Stimulated activated CD4-positive, alpha-beta T cell treated with anti-CD3 and anti-CD28 coated beads, Interleukin-1b, Interleukin-23, amount 100 ng/mL, for 1 hour (primary cell): ENCODE measurements at places on chromosomes 3 and 15.

DNA sequence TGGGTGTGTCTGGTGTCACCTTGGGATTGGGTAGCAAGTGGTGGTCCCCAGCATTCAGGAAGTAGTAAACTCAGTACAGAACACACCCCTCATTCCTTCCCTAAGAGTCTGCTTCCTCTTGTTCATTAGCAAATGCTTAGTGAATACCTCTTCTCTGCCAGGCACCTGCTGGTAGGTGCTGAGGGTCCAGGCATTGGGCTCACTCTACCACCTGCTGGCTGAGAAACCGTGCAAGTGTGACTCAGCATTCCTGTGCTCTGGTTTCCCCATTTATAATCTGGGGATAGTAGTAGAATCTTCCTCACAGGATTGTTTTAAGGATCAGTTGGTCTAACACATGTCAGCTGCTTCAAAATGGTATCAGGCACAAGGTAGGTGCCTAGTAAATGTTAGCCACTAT is 4.8 kb downstream of the SHF start:
- no peak for DNase-seq

DNA sequence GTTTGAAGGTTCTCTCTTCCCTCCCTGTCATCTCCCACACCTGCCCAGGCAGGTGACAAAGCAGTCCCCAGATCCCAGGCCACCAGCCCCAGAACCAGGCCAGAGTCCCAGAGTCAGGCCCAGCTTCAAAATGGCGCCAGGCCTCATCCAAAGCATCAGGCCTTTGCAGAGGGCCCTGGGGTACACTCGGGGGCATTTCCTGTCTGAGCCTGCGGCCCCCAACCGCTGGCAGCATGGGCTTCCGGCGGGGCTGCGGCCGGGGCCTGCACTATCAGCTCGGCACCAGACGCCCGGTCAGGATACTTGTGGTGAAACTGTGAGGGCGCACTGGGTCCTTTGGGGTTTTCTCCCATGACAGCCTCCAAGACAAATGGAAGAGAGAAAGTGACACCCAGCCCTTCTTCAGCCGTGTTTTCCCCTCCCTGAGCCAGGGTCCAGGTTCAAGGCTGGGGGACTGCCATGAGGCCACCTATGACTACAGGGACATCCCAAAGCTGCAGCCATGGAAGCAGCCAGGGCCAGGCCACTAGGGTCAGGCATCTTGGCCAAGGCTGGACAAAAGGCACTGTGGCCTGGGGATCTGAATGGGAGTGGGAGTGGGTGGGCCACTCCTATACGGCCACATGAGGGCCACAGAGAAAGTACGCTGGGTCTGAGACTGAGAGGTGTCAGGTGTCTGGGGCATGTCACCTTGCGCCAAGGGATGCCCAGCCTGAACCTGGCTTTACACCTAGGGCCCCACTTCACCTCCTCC is 33.9 kb downstream of the RPN1 start:
- DNase-seq = no peak

DNA sequence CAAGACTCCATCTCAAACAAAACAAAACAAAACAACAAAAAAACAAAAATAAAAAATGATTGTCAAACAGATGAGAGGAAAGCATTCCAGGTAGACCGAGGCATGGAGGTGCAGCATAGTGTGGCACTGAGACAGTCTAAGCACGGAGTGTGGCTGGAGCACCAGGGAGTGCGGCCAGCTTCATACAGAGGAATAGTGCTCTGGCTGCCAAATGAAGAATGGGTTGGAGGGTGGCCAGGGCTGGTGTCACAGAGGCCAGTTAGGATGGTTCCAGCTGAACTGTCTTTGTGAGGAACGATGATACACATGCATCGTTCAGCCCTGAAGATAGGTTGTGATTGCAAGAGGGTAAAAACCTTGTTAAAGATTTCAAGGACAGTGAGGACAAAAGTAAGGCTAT is 28.3 kb downstream of the MITF start:
- no peak for DNase-seq

DNA sequence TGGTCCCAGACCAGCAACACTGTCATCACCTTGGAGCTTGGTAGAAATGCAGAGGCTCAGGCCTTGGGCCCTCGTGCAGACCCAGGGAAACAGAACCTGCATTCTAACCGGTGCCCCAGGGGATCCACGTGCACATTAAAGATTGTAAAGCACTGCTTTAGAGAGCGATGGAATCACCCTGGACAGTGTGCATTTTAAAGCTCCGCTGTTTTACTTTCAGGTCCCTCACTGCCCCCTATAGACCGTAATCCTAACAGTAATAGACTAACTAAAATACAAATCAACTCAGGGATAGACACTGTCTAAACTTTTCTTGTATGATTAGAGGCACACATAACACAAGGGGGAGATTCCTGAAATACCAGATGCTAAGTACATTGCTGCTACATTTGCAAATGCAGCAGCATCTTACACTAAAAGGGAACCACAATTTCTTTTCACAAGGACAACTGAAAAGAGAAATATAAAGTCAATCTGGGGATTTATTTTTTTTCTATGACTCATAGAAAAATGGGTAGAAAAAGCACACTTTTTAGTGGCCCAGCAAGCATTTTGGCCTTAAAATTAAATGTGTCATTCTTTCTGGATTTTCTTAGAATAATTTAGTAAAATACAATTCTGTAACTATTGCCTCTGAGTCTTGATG is 10.5 kb upstream of the SH3GL3 start:
- no peak for DNase-seq

GRCh38 chr15:62362144-62362543 is 197.1 kb upstream of the C2CD4B start:
- no peak for DNase-seq

GRCh38 chr3:58452176-58452575 is 18.5 kb upstream of the PDHB start:
- DNase-seq = no peak

- DNase-seq = no peak
Measured at GRCh38 chr3:154779571-154779970, 300.5 kb upstream of the MME start.

DNA sequence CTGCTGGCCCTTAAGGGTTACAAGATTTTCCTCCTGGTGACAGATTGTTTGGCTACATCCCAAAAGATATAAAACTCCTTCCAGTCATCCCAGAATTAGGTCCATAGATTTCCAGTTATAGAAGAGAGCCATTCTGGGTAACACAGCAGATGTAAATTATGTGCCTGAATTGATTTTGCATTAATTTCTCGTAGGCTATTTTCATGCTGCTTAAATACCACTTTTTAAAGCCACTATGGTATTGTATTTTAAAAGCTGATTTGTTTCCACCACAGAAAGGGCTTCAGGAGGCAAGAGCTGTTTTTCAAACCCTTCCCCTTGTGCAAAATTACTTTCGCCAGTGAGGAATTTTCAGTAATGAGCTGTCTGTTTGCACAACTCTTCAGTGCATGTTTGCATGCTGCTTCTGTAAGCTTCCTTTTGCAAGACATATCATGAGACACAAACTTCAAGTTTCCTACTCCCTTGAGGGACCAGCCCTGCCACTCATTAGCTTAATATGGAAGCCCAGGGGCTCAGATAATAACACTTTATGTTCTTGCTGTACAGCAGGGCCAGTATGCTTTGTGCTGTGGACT is 105.4 kb upstream of the TNIK start:
- no peak for DNase-seq

DNA sequence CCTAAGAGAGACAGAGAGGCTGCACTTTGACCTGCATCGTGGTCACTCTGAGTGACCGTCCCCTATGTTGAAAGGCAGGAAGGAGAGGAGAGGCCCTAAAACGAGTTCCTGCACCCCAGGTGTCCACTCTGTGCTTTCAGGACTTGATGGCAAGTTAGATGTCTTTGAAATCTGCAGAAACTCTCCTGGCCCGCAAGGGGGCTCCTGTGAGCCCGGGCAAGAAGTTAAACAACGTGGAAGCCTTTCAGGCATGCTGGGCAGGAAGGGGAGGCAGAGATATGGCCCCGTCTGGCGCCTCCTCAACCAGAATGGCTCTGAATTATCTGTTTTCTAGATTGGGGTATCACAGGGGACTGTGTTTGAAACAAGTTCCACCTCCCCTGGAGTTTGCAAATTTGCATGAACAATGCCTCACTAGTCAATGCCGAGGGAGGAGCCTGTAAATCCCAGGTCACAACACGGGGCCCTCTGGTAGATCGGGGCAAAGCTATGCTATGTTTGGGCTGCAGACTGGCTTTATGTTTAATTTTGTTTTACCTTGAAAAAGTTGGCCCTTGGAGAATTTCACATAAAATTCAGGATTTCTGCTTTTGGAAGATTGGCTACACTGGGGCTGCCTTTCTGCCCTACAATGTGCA is 9.8 kb downstream of the CTXND1 start:
- no peak for DNase-seq

DNA sequence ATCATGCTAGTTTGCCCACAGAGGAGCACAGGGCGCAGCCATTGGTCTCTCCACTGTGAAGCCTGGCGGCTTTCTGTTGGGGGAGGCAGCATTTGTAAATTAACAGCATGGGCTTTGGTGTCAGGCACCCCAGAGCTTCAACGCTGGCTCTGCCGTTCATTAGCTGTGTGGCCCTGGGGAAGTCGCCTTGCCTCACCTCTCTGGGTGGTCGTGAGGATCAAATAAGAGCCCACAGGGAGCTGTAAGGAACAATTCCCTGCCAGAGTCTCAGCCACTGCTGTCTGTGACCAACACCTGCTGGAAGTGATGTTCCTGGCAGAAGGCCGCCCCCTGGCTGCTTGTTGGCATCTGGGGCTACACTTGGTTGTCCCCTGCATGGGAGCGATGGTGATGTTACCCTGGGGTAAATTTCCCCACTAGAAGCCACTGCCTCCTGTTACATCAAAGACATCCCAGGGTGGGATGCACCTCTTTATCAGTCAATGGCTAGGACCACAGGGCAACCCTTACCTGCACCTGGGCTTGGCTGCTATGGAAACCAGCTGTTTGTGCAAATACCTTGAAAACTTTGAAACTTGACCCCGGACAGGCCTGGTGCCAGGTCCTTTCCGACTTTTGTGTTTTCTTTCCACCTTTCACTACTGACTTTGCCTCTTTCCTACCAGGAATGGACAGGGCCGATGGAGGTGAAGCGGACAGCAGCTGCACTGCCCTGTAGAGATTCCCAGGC is 36.9 kb downstream of the DNASE1L3 start:
- no peak for DNase-seq

GRCh38 chr3:52777127-52777958 is at the start of gene ITIH1:
Gene ITIH1, plus strand, starts transcription at chr3:52777599. Its CDS starts 17 bp downstream, at chr3:52777616.
- DNase-seq = no peak

DNA sequence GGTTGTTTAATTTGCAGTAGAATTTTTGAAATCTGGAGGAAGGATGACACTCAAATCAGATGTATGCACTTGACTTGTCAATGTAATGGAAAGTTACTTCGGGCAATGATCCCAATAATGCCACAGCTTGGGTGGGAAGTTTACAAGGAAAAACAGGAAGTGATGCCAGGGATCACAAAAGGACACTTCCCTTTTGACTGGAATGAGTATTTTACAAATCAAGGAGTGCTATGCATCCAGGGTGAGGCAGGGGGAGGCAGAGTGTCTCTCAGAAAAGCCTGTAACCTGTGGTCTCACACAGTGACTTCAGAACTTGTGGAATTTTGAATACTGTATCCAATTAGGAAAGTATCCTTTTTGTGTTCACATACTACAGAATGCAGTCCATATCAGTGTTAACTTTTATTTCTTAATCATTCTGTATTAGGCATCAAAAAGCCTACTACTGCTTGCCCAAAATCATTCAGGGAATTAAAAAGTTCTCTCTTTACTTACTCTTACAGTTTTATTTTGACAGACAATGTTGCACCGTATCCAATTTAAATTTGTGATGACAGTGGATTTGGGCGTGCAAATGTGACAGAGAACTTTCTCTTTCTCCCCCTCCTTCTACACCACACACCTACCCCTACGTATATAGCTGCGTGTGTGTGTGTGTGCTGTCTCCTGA is 445.1 kb downstream of the MECOM start:
- DNase-seq = no peak

DNA sequence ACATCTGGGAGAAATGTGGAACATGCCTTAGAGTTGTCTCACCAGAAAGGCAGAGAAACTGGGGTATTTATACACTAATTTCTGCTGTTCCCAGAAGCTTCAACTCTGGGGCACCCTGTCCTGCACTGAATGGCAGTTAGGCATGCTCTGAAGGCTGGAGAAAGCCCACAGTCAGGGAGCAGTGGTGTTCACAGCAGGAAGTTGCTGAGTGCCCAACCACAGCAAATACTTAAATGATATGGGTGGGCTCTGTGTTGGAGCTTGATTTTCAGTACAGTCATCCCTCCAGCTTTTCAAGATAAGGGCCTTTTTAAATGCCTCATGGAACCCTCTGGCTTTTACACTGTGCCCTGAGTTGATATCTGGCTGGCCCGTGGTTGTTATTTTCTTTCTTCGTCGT is 38.7 kb upstream of the RASGRF1 start:
- no peak for DNase-seq

- DNase-seq = no peak
Measured at GRCh38 chr3:154510780-154511179, 80.8 kb upstream of the GPR149 start.
